Suppressor macrophage treated with lipopolysaccharide for 1 hour (primary cell): ENCODE measurements at places on chromosomes 11 and 22.

DNA sequence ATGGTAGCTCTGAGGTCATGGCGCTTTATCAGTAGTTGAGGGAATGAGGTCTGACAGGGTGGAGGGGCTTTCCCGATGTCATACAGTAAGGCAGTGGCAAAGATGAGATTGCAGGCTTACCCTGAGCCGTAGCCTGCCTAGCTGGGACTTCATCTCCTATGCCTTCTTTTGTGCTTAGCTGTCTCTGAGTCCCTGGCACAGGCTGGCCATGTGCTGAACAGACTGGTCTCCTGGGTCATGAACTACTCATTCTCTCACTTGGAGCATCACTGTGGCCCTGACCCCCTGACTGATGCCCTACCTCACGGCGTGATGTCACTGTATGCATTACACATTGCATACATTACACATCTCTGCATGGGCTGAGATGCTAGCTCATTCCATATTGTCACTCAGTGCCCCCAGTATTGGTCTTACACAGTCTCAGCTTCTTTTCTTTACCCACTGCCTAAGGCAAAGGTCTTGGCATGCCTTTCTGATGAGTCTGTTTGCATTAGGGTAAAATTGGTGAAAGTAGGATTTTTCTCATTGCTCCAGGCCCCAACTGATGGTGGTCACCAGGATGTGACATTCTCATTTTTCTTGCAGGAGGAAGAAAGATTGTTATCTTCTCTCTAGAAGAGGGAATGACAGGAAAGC is 389.4 kb upstream of the CADM1 start:
- DNase-seq: no peak

DNA sequence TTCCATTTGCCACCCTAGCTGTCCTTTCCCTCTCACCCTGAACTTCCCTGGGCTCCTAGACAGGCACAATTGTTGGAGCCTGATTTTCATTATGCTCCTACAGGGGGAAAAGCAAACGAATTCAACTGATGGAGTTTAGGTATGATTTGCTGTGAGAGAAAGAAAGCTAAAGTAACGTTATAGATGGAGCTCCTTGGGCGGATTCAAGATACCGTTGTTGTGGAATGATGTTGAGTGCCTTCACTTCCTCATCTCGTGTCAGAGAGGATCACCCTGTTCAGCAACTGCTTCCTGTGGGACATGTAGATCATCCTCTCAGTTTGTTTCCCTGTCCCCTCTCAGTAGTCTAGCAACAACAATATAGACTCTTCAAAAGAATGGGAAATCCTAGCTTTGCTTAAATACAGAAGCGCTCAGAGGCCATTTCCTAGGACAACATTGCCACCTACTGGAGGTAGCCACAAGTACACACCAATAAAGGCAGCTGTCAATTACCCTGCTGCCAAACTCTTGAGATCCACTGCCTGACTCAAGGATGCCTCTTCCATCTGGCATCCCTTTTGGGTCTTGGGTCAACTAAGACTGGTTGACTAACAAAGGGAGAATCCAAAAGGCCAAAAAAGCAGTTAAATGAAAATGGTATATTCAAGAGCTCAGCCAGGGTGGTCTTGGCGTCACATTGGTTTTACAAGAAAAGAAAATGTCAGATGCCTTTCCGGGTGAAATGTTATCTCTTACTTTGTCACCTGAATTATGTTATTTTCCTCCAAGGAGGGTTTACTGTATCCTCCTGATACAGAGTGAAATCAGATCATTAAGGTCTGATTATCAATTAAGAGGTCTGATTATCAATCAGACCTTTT is 13.5 kb upstream of the DTX4 start:
- DNase-seq: peak; percentile 76

GRCh38 chr11:70063555-70063954 is 14.6 kb upstream of the ANO1 start:
- no peak for DNase-seq

- no peak for DNase-seq
These were observed 20.6 kb downstream of the ELFN2 start for GRCh38 chr22:37406441-37407235.

DNA sequence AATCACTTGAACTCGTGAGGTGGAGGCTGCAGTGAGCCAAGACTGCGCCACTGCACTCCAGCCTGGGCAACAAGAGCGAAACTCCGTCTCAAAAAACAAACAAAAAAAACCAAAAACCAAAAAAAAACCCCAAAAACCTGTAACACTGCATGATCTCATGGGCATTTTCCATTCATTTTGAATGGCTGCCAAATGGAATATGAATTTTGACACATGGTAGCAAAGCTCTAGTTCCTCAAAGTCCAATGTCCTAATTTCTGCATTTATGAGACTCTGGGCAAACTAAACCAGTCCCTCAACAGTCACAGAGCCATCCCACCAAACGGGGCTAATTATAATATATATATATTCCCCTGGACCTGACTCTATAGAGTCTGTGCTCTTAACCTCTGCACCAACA is 61.8 kb downstream of the SGSM3 start:
- peak; percentile 97 for DNase-seq

- no peak for DNase-seq
These were observed 16.6 kb upstream of the MOB2 start for GRCh38 chr11:1502954-1503707.

DNA sequence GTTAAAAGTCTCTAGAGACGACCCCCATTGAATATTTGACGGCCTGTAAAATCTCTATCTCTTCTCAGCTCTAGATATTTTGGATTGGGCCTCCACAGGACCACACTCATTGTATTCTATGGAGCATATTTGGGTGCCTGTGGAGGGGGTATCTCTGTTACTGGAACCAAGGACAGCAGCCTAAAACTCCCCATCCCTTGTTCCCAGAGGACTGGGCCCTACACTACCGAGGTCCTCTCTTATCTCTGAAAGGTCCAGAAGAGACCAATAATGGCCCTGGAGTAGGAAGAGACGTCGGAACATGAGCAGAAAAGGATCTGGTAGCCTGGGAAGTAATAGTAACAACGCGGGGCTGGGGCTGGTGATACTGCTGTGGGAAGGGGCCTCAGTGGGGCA is 542 bp downstream of the HPS4 start:
- DNase-seq: no peak

DNA sequence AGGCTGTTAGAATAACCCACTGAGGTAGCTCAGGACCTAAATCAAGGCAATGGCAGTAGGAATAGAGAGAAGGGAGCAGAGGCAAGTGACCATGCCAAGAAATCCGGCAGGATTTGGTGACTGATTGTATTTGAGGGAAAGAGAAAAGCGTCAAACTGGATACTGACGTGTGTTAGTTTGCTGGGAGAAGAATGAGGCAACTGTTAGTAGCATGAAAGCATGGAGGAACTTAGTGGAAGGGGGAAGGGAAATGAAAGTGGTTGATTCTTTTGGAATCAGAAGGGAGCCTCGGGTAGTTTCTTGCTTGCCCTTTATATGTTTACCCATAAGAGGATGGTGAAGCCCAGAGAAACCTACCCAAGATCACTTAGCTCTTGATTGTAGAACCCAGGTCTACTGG is 8.3 kb downstream of the PPFIBP2 start:
- DNase-seq: peak; percentile 63

DNA sequence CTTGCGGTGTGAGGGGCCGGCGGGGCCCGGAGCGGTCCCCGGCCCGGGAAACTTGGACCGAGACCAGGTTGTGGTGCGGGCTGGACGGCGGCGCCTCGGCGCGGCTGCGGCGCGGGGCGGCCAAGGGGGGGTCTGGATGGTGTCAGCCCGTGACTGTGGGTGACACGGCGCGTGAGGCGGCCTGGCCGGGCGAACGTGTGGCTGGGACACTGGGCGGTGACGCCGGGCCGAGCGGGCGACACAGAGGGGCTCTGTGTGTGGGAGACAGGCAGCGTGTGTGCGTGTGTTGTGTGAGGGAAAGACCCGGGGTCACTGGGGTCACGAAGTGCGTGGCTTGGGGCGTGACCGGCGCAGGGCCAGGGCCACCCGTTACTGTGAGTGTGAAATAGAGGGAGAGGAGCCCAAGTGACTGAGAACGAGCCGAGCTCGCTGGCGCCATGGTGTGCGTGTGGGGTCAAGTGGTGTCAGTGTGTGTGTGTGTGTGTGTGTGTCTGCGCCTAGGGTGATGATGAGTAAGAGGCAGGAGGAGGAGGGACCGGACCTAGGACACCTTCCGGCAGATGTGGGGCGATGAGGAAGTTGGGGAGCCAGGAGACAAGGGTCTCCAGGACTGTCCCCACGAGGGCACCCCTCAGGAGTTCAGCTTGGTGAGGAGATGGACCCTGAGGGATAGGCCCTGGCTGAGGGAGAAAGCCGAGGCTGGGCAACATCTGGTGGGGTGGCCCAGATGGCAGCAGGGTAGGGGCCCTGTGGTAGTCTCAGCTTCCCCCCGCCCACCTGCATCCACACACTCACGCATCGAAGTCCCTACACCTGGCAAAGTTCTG is 817 bp downstream of the RELT start:
- peak; percentile 90 for DNase-seq

GRCh38 chr11:74380746-74381439 is 17.3 kb downstream of the PGM2L1 start:
- no peak for DNase-seq

GRCh38 chr11:72584939-72585597 is 89.2 kb downstream of the PDE2A start:
- peak; percentile 15 for DNase-seq

GRCh38 chr11:42410251-42410955 is 901.4 kb upstream of the API5 start:
- peak; percentile 19 for DNase-seq

- DNase-seq: no peak
These were observed 23.5 kb downstream of the CACNG2 start for GRCh38 chr22:36680038-36680437.

GRCh38 chr11:93209466-93209865 is 11.7 kb upstream of the SLC36A4 start:
- peak; percentile 43 for DNase-seq

DNA sequence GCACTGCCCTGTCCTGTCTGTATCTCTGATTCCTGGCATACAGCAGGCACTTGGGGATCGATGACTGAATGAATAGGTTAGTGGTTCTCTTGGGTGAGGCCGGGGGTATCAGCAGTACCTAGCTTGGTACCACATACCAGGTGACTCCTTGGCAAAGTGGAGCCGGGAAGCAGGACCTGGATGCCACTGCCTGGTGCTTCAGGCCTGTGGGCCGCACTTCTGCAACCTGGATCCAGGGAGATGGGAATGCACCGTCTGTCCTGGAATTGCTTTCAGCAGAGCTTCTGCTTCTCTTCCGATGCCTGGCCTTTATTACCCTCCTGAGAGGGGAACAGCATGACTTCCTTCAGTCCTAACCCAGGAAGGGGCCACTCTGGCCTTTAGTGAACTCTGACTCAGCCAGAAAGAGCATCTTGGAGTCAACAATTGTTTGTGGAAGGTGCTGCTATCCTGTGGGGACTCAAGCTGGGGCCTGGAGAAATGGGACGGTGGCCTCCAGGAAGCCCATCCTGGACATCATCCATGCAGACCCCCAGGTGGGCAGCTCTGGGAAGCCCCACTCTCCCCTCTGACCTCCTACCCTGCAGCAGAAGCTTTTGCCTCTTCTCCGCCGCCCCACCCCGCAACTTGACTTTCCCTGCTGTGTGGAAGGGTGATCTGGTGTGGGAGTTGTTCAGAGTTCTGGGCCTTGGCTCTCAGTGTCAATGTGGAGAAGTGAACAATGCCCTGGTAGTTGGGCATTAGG is 5.1 kb downstream of the CD82 start:
- peak; percentile 76 for DNase-seq

DNA sequence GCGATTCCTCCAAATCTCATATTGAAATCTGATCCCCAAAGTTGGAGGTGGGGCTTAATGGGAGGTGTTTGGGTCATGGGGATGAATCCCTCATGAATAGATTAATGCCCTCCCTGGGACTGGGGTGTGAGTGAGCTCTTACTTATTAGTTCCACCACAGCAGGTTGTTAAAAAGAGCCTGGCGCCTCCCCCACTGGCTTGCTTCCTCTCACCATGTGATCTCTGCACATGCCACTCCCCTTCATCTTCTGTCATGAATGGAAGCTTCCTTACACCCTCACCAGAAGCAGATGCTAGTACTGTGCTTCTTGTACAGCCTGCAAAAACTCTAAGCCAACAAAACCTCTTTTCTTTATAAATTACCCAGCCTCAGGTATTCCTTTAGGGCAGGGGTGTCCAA is 8.8 kb downstream of the RRAS2 start:
- no peak for DNase-seq

- no peak for DNase-seq
These were observed 8.6 kb upstream of the POLDIP3 start for GRCh38 chr22:42623301-42623751.

GRCh38 chr11:90774727-90775566 is 552.1 kb upstream of the CHORDC1 start:
- no peak for DNase-seq

DNA sequence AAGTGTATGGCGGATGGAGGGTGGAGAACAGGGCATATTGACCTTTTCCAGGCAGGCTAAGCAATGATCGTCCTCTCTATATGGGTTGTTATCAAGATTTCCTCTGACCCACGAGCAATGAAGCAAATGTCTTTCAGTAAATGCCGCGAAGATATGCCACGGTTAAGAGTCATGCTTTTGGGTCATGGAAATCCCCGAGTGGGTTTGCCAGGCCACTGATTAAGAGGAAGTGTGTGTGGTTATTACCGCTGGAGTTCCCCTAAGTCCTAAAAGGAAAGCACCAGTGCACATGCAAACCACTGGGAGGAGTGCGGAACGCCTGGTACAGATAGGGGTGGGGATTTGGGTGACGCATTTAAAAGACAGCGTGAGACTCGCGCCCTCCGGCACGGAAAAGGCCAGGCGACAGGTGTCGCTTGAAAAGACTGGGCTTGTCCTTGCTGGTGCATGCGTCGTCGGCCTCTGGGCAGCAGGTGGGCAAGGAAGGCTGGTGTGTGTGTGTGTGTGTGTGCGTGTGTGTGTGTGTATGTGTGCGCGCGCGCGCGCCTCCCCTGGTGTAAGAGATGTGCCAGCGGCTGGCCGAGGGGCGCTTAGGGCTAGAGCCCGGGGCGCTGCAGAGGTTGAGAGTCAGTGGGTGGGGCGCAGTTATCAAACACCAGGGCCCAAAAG is at the start of gene BIRC3:
BIRC3 (plus strand) TSS at position 386 of the 669 bp plus-strand sequence. CDS start 7,026 bp downstream, outside the sequence.
- peak; percentile 98 for DNase-seq

- DNase-seq: no peak
These were observed 933 bp upstream of the KRTAP5-10 start for GRCh38 chr11:71564430-71564829.

GRCh38 chr11:61377461-61378160 is 14.8 kb upstream of the TMEM216 start:
- no peak for DNase-seq

GRCh38 chr22:37119872-37120271 is 10.4 kb upstream of the TMPRSS6 start:
- no peak for DNase-seq

- no peak for DNase-seq
These were observed 385.1 kb downstream of the CADM1 start for GRCh38 chr11:115119146-115119545.

DNA sequence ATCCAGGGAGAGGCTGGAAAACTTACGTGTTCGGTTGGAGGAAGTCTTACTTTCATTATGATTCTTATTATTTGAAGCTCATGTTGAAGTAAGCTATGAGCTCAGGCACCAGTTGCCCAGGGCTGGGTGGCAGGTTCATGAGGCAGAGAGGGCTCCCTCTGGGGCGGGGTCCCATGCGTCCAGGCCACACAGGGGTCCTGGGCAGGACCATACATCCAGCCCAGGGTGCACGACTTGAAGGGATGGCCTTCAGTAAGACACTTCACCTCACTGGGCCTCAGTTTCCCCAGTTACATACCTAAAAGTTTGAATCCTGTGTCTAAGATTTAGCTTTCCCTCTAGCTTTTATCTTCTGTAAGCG is 107.3 kb upstream of the B3GAT1 start:
- DNase-seq: no peak
